Stimulated activated CD4-positive, alpha-beta T cell treated with anti-CD3 and anti-CD28 coated beads, Interleukin-1b, Interleukin-23, amount 100 ng/mL, for 4 hours (primary cell): ENCODE measurements at places on chromosomes 16 and 17.

DNA sequence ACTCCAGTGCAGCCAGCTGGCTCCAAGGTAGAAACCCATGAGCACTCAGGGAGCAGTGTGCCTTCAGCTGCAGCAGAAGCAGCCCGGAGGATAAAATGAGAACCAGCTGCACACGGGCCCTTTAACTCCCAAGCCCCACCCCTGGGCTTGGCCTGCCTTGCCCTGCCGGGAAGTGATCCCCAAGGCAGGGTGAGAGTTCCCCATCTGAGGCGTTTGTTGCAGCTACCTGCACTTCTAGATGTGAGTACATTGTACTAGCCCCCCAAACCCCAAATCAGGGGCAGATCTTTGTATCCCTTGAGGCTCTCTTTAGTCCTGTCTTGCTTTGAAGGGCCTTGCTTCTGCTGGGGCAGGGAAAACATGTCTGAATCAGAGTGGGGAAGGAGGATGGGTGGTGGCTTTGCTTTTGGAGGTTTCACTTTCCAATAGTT is at the start of gene MVP:
Gene MVP (plus strand): TSS at position 192 of the 431 bp plus-strand sequence. CDS start 10,088 bp downstream, outside the sequence.
- DNase-seq, result peak; percentile 46

- DNase-seq, result no peak
Measured at GRCh38 chr17:497241-498034, 144.8 kb upstream of the RPH3AL start.

DNA sequence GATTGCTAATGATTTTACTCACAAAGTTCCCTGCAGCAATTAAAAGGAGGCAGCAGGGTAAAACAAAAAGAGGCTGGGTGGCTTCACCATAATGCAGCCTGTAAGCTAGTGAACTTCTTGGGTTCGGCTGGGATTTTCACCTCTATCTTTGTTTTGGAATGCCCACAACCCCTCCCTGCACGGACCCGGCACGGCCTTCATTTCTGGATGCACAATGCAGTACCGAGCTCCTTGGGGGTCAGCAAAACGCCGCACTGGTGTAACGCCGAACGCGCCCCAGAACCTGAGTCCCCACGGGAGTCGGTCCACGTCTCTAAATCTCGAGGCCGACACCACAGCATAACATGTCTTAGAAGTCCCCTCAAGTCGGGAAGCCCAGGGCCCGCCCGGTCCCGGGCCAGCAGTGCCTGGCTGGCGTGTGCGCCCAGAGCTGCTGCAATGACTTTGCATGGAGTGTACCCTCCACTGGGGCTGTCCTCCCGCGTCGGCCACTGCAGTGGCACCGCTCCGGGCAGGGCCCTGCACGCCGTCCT is 759 bp downstream of the UBE2O start:
- DNase-seq, result peak; percentile 18

GRCh38 chr16:81692571-81692970 is 86.5 kb upstream of the PLCG2 start:
- no peak for DNase-seq

DNA sequence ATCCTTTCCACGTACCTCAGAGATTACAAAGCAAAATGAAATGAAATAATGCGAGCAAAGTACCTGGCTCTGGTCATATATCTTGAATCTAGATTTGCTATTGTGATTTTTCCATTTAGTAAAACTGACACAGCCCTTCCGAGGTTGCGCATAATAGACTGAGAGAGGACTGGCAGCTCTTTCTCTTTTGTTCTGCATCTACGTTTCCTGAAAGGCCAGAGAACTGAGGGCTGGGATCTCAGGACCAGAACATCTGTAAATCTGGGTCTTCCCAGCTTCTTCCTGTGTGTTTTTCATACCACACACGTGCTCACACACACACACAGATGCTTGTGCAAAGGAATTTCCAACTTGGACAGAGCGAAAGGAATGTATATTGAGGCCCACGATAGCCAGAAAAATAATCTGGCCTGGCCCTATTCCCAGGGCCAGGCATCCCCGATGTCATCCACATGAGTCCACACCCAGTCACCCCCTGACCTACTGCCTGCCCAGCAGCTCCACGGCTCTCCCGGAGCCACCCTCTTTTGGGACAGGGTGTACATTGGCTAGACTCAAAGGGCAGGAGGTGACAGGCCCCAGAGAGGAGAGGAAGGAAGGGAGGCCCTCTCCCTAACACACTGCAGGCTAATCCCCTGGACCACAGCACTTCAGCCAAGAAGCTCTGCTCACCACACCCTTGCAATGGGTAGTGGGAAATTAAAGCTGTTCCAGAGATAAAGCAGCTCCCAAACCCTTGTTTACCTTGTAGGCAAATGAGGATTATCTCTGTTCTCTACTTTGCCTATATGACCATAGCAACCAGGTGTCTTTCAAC is 41.8 kb downstream of the NOL11 start:
- DNase-seq, result no peak

- peak; percentile 65 for DNase-seq
Measured at GRCh38 chr16:15961060-15961511, 11.7 kb downstream of the ABCC1 start.

- DNase-seq, result no peak
Measured at GRCh38 chr16:24367186-24367710, 111.1 kb downstream of the CACNG3 start.

DNA sequence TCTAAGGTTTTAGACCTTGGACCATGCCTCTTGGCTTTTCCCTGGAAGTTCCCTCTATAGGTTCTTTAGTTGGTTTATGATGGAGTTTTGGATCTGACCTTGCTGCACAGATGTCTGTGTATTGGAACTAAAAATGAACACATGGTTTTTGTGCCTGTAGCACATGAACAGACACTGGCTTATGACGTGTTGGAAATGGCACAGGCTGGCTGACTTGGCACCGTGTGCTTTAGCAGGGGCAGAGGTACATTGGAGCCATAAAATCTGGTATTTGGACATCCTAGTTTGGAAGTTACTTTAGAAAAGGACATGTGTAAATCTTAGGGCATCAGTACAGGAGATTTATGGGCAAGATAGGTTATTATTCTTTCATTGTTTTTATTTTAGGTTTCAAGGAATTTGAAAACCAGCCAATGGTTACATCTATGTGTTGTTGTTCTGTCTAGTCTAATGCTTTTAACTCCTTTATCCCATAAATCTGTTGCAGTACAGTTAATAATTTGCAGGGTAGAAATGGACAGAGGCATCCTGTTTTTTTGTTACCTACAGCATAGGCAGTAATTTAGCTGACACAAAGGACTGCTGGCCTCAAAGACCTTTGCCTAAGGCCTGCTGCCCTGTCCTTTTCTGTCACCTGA is 6.0 kb downstream of the SOCS7 start:
- no peak for DNase-seq

DNA sequence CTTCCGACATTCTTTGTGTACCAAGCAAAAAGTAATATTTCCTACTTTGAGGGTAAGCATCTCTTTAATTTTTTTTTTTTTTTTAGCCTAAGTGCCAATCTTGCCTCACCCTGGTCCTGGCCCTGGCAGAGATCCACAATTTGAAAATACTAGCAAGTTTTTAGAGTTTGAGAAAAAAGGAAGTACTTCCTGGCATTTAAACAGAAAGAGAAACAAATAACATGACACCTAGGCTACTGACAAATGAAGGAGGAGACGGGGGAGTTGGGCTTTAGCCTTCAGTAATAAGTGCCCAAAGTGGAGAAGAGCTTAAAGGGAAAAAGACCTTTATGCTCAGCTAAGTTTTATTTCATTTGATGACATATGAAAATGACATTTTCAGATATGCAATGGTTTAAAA is 92.8 kb downstream of the HS3ST3A1 start:
- no peak for DNase-seq

DNA sequence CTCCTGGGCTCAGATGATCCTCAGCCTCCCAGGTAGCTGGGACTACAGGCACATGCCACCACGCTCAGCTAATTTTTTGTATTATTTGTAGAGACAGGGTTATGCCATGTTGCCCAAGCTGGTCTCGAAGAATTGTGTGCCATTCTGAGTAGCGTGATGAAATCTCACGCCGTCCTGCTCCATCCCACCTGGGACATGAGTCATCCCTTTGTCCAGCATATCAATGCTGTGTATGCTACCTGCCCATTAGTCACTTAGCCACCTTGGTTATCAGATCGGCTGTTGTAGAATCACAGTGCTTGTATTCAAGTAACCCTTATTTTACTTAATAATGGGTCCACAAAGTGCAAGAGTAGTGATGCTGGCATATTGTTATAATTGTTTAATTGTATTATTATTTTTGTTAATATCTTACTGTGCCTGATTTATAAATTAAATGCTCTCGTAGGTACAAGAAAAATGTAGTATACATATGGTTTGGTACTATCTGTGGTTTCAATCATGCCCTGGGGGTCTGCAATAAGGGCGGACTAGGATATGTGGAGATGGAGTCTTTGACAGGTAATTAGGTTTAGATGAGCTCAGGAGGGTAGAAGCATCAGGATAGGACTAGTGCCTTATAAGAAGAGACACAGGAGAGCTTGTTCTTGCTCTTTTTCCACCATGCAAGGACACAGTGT is 26.6 kb upstream of the SLC13A2 start:
- no peak for DNase-seq

DNA sequence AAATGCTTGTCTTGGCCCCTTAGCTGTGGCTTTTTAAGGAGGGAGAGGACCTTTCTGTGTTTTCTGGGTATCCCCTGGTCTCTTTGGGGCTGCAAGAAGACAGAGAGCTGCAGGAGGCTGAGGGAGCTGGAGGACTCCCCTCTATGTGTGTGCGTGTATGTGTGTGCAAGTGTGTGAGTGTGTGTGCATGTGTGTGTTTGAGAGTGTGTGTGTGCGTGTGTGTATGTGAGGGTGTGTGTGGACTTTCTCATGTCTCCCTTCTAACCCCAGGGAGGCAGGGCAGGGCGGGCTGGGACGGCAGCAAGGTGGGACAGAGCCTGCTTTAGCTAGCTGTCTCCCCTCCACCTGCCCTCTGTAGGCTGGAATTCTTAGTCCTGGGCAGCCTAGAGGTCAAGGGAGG is 1.9 kb downstream of the PRSS54 start:
- DNase-seq, result no peak

- no peak for DNase-seq
Measured at GRCh38 chr16:72311426-72311825, 139.5 kb upstream of the PMFBP1 start.

GRCh38 chr17:16906680-16907079 is 65.2 kb downstream of the TNFRSF13B start:
- DNase-seq, result no peak

DNA sequence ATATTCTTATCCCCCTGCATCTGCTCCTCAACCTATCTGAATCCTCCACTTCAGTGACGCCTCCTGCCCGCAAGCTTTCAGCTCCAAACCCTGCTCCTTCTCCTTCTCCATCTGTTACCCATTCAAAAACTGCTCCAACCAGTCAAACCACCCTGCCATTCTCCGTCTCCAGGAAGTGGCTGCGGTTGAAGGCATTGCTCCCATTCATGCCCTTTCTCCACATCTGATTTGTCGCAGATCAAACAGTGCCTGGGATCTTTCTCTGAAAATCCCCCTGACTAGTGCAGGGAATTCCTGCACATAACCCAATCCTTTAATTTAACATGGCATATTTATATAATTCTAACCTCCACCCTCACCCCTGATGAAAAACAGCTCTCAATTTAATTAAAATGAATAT is 56.3 kb downstream of the SLFN5 start:
- no peak for DNase-seq

GRCh38 chr16:24273508-24274182 is 17.5 kb downstream of the CACNG3 start:
- no peak for DNase-seq

GRCh38 chr17:1498869-1499268 is 6.4 kb upstream of the MYO1C start:
- no peak for DNase-seq

- no peak for DNase-seq
Measured at GRCh38 chr16:11805556-11805955, 8.5 kb upstream of the ZC3H7A start.

- DNase-seq, result no peak
Measured at GRCh38 chr17:80114758-80115157, 13.4 kb downstream of the GAA start.

DNA sequence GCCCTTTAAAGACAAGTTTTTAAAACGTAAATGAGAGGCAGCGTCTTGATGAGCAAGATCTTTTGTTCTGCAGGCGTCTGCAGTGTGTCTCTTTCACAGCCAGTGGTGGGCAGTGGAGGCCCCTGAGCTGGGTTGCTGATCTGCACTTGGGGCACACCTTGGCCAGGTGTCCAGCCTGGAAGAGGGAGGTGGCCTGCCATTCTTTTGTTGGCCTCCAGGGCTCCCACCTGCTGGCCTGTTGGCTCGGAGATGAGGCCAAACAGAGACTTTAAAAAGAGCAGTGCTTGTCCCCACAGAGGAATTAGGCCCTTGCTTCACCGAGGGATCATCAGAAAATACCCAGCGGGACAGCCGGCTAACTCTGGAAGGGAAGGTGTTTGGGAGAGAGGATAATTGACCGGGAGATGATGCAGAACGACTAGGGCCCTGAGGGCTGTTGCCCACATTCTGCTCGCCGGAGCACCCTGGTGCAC is 145.9 kb upstream of the PLCG2 start:
- DNase-seq, result no peak

DNA sequence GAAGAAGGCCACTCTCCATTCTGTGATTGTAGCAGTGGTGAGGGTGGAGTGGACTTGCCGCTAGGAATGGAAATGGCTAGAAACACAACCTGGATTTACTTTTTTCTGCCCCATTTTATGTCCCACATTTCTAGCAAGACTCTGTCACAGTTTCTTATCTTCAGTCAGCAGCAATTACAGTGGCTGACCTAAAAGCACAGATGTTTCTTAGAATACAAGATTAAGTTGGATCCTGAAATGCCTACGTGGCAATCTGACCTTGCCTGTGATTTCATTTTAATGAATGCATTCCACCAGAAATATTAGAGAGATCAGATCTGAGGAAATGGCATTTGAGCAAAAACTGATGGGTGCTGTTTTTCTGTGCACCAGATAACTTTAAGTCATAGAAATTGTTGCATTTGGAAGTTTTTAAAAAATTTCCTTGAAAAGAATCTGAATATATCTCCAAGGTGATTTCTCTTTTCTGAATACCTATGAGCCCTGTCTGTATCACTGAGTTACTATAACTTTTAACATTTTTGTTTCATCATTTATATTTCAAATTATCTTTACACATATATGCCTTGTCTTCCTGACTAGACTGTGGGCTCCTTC is 5.4 kb downstream of the HEATR3 start:
- no peak for DNase-seq
